ENCODE measurements at places on chromosomes 11 and 22.
A peak's percentile ranks its signal among the peaks of the same experiment; 100 is the strongest.

DNA sequence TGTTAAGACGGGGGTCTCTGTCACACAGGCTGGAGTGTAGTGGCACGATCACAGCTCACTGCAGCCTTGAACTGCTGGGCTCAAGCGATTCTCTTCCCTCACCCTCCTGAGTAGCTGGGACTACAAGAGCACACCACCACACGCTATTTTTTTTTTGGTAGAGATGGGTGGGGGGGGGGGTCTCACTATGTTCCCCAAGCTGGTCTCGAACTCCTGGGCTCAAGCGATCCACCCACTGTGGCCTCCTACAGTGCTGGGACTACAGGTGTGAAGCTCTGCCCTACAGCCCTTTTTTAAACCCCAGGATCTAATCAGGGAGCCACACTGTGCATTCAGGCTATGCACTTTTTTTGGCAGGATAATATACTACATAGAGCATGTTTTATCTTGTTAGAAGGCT lies 1.4 kb upstream of the DHCR7 start:
- no peak for DNase-seq

- peak; percentile 81 for DNase-seq
Measured at GRCh38 chr11:10452211-10452767, 2.8 kb upstream of the AMPD3 start.

DNA sequence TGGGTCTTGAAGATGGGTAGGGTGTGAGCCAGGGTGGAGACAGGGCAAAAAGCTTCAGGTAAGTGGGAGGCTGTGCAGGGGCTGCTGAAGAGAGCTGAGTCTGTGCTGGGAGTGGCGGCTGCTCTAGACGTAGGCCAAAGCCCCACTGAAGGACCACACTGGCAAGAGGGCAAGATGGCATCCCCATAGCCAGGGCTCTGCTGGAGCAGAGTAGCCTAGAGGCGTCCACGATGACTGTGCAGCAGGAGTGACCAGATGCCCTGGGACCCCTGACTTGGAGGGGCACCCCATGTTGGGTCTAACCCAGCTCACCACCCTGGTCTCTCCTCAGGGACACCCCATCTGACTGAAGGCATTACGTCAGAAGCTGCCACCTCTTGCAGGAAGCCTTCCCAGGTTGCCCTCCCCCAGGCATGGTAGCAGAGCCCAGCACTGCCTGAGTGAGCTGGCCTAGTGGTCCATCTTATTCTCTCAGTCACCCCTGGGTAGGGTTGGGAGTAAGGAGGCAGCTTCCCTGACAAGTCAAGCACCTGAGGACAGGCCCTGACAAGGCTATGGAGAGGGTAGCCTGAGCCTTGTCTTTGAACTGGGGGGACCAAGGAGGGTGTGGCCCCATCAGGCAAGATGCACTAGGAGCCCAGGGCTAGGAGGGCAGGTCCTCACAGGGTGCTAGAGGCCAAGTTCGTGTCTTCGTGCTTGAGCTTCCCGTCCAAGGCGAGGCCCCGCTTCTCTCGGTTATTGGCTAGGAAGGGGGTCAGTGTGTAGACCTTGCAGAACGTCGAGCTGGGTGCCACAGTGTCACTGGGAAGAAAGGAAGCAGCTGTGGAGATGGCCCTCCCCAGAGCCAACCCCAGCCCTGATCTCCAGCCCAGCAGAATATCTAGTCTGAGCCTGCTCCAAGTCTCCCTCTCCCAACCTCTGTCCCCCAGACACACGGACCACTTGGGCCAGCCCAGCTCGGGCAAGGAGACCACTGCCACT lies 33.1 kb downstream of the TPBGL start:
- no peak for DNase-seq

GRCh38 chr11:77147668-77148321 lies 19.7 kb downstream of the MYO7A start:
- DNase-seq, result no peak

DNA sequence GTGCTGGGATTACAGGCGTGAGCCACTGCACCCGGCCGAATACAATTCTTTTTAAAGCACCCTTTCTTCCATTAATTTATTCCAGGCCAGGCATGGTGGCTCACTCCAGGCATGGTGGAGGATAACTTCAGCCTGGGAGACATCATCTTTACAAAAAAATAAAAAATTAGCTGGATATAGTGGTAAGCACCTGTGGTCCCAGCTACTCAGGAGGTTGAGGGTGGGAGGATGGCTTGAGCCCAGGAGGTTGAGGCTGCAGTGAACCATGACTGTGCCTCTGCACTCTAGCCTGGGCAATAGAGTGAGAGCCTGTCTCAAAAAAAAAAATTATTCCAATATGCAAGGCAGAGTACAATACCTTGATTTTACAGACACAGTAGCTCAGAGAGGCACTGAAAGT lies 11.4 kb downstream of the TAGLN start:
- DNase-seq, result no peak

GRCh38 chr22:48004038-48004437 lies 1241.6 kb downstream of the TBC1D22A start:
- DNase-seq, result no peak

GRCh38 chr11:61718046-61718531 lies 34.3 kb upstream of the MYRF start:
- no peak for DNase-seq

DNA sequence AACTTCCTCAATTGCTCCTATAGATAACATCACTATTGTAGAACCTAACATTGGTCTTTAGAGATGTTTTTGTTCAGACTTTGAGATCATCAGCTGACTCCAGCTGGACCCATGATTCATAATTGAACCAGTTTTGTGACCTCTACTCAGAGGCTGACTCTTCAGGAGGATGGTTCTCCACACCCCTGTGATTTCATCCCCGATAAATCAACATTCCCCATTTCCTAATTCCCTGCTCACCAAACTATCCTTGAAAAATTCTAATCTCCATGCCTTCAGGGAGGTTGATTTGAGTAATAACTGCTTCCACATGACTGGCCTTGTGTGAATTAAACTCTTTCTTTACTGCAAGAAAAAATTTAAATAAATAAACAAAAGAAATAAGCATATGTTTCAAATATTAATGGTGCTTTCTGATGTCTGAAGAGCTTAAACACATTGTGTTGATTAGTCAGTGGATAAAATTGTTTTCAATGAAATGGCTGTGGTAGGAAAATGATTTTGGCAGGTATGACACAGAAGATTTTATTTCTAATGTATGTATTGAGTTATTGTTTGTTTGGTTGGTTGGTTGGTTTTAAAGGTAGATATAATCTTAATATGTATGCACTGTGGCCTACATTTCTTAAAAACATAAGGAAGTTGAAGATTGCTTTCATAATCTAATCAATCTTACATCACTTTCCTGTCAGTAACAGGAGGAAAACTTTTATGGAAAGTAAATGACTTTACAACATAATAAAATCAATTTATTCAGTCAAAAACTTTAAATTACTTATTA lies 427.9 kb upstream of the CCDC179 start:
- DNase-seq, result no peak

DNA sequence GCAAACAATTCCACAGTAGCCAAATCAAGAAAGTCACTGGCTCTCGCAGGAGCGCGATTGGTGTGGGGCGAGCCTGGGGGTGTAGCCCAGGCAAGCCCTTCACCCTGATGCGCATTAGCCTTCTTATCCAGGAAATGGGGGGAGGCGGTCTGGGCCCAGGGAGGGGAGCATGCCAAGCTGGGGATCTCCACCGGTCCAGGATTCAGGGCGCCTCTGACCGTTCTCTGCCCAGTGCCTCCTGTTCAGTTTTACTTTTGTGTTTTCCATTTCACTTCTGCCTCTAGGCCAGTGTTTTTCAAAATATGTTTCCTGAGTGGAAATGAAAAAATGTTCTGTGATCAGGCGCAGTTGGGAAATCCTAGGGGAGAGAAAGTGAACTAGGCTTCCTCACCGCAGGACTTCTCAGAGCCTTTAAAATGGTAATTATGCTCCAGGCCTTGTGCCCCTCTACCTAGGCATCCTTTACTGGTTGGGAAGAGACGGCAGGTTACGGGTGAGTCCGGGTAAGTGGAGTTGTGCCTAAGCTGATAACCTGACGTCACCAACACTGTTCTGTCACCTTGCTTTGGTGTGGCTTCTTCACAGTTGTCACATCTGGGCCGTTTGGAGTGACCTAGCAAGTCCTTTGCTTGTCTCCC lies 18.4 kb downstream of the LRP5 start:
- no peak for DNase-seq

- DNase-seq, result no peak
Measured at GRCh38 chr22:24030186-24030702, 19.1 kb downstream of the CABIN1 start.

DNA sequence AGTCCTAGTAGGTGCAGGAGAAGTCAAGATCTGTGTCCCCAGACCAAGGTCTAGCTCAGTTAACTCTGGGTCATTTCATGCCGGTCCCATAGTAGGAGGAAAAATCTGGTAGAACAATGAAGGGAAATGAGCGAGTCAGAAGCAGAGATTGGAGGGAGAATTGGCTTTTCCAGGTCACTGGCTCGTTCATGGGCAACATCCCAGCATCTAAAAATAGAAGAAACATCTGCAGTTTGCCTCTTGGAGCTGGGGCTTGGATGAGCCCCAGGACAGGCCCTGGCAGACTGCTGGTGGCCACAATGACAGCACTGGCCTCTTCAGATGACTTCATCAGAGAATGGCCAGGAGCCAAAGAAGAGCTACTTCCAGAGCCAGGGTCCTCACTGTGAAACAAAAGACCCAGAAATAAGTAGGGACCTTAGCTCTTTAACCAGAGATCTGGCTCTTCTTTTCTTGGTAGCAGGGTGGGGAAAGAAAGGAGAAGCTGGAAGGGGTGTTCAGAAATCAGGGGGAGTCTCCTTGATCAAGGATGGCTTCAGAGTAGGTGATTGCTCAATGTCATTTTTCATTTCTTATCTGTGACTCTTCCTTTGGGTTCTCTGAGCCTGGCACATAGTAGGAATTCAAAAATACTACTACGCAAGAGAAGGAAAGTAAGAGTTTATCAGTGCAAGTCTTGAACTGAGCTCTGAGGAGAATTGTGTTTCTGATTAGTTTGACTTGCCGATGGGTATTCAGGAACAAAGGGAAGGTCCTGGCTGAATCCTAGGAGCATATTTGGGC lies 102.6 kb downstream of the TMPRSS5 start:
- DNase-seq, result peak; percentile 83

GRCh38 chr11:17972987-17973386 lies 39.9 kb downstream of the SERGEF start:
- DNase-seq, result peak; percentile 70

GRCh38 chr11:2377511-2378443 lies 667 bp downstream of the CD81 start:
- DNase-seq, result peak; percentile 58

DNA sequence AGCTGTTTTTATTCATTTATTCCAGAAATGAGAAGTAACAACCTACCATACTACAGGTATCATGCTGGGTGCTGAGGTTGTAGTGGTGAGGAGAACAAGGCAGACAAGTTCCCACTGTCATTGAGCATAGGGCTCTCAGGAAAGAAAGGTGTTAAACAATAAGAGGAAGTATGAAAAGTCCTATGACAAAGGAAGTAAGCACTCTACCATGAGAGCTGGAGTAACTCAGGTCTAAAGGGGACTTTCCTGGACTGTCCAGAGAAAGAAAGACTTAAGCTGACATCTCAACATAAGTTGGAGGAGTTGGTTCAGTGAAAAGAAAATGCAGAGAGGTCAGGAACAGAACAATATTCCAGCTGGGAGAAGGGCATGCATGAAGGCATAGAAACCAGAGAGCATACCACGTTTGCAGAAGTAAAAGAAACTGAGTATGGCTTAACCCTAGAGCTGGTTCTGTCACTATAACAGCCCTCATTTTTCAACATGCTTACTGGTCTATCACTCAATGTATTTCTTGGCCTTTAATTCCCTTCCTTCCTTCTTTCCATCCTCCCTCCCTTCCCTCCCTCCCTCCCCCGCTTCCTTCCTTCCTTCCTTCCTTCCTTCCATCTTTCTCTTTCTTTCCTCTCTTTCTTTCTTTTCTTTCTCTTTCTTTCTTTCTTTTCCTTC lies 137.8 kb upstream of the BDNF start:
- DNase-seq, result no peak

- DNase-seq, result no peak
Measured at GRCh38 chr11:64767344-64768299, 7.8 kb upstream of the PYGM start.

- DNase-seq, result no peak
Measured at GRCh38 chr22:33465554-33465953, 407.4 kb upstream of the SYN3 start.

GRCh38 chr11:42840176-42840829 lies 471.5 kb upstream of the API5 start:
- DNase-seq, result no peak

- DNase-seq, result no peak
Measured at GRCh38 chr11:62502030-62502730, 44.4 kb downstream of the AHNAK start.

DNA sequence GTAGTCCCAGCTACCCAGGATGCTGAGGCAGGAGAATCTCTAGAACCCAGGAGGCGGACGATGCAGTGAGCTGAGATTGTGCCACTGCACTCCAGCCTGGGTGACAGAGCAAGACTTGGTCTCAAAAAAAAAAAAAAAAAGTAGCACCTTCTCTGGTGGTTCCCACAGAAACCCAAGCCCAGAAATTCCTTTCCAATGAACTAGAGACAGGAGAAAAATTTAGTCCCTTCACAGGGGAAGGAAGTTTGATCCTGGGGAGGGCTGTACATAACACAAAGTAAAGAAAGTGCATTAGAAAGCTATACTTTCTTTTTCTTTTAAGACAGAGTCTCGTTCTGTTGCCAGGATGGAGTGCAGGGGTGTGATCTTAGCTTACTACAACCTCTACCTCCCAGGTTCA lies 25.5 kb upstream of the APOA1 start:
- no peak for DNase-seq

DNA sequence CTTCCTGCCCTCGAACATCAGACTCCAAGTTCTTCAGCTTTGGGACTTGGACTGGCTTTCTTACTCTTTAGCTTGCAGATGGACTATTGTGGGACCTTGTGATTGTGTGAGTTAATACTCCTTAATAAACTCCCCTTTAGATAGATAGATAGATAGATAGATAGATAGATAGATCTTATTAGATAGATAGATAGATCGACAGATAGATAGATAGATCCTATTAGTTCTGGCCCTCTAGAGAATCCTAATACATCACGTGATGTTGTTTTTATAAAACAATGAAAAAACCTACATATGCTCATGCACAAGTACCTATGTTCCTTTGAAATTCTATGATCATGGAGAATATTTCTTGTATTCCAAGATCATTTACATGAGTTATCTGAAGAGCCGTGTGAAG lies 23.9 kb downstream of the APOBEC3H start:
- DNase-seq, result no peak

DNA sequence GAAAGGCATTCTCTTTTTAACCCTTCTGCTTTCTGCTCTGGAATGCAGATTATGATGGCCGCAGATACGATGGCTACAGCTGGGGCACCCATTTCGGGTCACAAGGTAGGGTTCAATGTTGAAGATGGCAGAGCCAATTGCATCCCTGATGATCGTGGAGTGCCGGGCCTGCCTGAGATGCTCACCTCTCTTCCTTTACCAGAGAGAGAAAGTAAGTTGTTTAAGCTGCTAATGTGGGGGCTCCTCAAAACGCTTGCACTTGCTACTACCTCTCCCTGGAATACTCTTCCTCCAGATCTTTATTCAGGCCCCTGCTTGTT lies 50.8 kb upstream of the PRDM11 start:
- no peak for DNase-seq

DNA sequence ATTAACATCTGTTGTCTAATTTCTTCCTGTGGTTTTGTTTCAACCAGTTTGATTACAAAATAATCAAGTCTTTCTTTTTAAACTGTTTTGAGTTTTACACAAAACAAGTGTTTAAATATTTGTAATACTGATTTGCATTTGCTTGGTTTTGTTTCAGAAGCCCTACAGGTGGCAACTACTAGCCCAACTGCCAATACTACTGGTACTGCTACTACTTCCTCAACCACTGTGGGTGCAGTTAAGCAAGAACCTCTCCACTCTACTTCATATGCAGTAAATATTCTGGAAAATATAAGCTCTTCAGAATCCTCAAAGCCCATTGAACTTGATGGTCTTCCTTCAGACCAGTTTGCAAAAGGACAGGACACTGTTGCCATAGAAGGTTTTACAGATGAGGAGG lies 61.1 kb downstream of the QSER1 start:
- no peak for DNase-seq
